ENCODE measurements at places on chromosomes 11 and 22.

DNA sequence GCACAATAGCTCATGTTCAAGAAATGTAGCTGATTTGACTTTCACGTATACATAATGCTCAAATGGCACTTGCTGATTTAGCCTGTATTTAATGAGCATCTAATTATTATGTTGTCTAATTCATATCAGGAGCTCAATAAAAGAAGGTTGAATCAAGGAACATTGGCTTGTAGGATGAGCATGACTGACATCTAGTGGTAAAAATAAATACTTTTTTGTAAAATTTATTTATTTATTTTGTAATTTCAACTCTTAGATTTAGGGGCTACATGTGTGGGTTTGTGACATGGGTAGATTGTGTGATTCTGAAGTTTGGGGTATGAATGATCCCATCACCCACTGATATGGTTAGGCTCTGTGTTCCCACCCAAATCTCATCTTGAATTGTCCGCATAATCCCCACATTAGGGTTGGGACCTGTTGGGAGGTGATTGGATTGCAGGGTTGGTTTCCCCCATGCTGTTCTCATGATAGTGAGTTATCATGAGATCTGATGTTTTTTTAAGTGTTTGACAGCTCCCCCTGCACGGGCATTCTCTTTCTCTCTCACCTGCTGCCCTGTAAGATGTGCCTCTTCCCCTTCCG is 1.7 kb upstream of the OR52E5 start:
- DNase-seq, result no peak

- no peak for DNase-seq
These were observed 895 bp upstream of the DAGLA start for GRCh38 chr11:61679296-61679695.

DNA sequence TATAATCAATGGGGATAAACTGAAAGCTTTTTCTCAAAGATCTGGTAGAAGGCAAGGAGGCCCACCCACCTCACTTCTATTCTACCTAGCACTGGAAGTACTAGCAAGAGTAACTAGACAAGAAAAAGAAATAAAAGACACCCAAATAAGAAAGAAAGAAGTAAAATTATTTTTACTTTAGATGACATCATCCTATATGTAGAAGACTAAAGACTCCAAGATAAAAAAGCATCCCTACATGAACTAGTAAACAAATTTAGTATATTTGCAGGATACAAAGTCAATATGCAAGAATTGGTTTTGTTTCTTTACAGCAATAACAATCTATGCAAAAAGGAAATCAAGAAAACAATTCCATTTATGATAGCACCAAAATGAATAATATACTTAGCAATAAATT is 201.5 kb upstream of the KIRREL3 start:
- DNase-seq, result no peak

DNA sequence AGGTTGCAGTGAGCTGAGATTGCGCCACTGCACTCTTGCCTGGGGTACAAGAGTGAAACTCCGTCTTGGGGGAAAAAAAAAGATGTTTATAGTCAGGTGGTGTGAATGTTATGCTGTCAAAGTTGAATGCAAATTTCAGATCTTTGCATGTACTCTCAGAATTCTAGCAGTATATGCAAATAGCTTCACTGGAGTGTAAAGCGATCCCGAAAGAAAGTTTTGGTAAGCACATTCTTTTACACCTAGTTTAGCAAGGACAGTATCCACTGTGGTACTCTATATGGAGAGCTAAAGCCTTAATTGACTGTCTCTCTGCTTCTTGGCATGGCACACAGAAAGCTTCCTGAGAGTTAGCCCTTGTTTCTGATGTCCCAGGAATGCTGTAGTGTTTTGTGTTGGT is 4.0 kb downstream of the JAM3 start:
- DNase-seq, result no peak

GRCh38 chr22:46547883-46548244 is 10.4 kb upstream of the CELSR1 start:
- DNase-seq, result no peak

- DNase-seq, result peak; percentile 51
These were observed at the start of gene INPPL1 for GRCh38 chr11:72224564-72225410. INPPL1 (plus strand) TSS chr11:72224767; CDS start chr11:72224985, 218 bp downstream.

DNA sequence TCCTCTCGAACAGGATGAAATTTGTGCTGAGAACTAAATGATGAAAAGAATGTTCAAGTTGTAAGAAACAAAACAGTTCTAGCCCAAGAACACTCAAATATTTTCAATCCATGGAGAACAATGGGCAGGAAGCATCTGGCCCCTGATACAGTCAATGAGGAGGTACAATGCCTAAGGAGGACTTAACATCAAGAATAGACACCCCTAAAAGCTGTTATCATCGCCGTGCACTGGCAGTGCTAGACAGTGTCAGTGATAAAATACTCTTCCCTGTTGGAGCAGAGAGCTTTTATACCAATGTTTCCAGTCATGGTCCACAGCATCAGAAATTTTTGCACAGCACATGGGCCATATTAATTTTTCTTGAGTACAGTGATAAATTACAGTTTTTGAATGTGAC is 20.2 kb upstream of the VSTM5 start:
- DNase-seq, result no peak

DNA sequence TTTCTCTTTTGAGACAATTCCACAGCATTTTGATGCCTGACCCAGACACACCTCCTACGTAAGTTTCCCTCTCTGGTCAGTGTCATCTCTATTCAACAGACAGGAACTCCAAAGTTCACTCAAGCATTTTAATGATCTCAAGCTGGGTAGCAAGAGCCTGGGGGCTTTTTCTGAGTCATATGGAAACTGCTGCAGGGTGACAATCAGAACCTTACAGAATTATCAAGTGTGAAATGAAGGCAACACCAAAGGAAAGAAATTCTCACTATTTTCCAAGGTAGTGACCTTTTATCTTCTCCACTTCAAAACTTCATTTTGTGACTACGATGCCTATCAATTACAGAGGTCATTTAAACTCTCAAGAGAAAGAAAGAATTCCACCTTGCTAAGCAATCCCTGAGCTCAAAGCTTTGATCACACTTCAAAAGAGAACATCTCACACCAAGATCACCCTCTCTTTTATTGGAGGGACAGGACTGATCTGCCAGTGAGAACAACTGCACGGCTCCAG is 229.0 kb upstream of the ZC3H12C start:
- DNase-seq, result no peak

GRCh38 chr11:93820847-93821246 is 29.6 kb downstream of the VSTM5 start:
- DNase-seq, result no peak

GRCh38 chr11:10352921-10353550 is 48.2 kb downstream of the ADM start:
- no peak for DNase-seq

DNA sequence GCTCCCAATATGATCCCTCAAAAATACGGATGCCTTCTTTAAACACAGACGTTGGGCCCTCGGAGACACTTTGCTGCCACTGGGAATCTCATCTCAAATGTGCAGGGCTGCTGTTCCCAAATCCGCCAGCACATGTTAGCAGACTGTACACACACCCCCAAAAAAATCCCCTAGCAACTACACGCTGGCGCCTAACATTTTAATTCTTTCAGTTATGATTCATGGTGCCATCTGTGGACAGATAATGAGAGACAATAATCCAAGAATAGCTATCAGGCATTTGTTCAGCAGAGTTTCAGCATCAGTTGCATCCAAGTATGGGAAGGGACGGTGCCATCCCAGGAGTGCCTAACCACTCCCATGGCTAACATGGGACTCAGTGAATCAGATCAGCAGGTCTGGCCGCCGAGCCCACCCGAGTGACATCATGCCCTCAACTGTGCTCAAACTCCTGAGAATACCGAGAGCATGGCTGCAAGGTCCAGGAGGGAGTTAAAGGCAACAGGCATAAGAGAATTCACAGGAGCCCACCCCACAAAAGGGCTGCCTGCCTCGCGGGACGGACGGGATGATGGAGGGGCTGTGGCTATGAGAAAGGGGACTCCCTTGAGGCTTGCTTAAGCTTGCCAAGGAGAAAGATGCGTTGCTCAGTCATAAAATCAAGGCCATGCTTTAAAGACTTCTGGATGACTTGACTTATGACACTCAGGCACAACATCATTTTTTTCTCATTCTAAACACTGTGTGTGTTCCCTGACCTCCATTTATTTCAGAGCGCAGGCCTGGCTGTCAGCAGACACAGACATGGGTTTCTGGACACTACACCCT is 337.0 kb downstream of the SHANK2 start:
- no peak for DNase-seq

GRCh38 chr11:61962213-61963015 is 5.0 kb downstream of the FTH1 start:
- no peak for DNase-seq

DNA sequence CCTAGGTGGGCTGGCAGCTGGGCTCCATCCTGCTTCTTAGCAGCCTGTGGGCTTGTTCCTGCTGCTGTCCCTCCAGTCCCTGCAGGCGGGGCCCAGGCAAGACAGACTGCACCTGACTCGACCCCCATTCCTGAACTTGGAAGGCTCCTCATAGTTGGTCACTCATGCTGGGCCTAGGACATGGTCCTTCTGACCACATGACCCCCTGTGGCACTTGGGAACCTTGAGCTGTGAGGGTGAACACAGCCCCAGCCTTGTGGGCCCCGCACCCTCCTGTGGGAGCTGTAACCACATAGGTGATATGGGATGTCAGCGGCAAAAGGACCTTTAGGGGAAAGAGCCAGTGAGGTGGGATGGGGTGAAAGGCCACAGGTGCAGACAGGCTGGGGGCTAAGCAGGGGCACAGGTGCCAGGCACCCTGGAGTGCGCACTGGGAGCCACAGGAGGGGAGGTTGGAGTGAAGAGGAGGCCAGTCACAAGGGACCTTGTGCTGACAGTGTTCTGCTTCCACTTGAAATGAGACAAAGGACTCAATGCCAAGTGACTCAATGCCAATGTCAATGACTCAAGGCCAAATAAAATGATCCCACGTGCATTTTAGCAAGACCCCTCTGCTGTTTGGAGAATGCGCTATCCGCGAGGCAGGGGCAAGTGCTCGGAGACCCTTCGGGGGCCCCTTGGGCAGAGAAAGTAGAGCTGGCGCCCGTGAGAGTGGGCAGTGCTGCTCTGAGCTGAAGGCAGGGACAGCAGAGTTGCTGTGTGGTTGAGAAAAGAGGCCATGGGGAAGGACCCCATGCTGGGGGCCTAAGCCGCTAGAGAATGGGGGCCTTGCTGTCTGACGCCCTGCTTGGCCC is 90.7 kb downstream of the MORC2 start:
- DNase-seq, result no peak

- DNase-seq, result no peak
These were observed 60.7 kb upstream of the FADD start for GRCh38 chr11:70142221-70142875.

- no peak for DNase-seq
These were observed at the start of gene NXPE2 for GRCh38 chr11:114678125-114679036. NXPE2 (plus strand) TSS chr11:114678527; CDS start chr11:114678576, 49 bp downstream.

GRCh38 chr11:132140056-132140455 is 769.6 kb downstream of the NTM start:
- DNase-seq, result no peak

DNA sequence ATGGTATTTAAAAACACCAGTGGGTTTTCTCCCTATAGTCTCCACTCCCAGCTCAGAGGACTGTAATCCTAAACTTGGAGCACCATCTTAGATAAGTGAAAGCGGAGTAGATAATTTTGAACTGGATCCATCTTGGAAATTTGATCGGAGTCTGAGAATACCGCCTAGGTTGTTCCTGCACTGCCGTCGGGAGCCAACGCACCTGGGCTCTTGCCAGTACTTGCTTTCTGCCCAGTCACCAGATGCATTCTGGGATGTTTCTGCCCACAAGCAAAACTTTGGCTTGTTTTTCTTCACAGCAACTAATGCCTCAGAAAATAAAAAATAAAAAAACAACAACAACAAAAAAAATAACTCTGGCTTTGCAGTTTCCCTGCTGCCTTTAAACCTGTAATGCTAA is 113.0 kb upstream of the MTMR2 start:
- no peak for DNase-seq

- DNase-seq, result no peak
These were observed 199.1 kb downstream of the SWAP70 start for GRCh38 chr11:9862981-9863380.

- no peak for DNase-seq
These were observed 47.6 kb upstream of the EED start for GRCh38 chr11:86196913-86197312.

DNA sequence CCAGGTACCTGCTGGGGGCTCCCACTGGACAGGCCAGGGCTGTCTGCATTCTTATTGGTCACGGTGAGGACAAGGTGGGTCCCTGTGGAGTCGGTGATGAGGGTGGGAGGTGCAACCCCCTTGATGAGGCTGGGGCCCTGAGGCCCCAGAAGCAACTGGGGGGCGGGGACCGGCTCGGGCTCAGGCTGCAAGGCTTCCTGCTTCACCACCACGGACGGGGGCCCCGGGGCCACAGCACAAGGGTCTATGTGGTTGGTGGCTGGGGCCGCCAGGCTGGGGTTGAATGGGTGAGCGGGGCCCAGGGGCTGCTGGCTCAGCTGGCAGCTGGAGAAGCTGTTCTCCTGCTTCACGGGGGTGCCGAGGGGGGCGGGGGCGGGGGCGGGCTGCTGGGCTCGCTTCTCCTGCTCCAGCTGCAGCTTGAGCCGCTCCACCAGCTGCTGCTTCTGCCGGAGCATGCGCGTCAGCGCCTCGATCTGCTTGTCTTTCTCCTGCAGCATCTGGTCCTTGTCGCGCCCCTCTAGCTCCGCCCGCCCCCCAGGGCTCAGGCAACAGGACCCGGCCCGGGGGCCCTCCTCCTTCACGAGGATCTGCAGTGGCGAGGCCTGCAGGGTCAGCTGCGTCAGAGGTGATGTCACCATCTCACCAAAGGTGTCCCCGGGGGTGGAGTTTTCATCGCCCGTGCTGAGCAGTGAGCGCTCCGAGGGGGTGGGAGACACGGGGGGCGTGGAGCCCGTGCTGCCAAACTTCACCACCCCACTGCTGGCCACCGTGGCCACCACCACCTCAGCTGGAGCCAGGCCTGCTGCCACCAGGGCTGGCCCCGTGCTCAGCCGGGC is 48.2 kb downstream of the SGSM3 start:
- no peak for DNase-seq

DNA sequence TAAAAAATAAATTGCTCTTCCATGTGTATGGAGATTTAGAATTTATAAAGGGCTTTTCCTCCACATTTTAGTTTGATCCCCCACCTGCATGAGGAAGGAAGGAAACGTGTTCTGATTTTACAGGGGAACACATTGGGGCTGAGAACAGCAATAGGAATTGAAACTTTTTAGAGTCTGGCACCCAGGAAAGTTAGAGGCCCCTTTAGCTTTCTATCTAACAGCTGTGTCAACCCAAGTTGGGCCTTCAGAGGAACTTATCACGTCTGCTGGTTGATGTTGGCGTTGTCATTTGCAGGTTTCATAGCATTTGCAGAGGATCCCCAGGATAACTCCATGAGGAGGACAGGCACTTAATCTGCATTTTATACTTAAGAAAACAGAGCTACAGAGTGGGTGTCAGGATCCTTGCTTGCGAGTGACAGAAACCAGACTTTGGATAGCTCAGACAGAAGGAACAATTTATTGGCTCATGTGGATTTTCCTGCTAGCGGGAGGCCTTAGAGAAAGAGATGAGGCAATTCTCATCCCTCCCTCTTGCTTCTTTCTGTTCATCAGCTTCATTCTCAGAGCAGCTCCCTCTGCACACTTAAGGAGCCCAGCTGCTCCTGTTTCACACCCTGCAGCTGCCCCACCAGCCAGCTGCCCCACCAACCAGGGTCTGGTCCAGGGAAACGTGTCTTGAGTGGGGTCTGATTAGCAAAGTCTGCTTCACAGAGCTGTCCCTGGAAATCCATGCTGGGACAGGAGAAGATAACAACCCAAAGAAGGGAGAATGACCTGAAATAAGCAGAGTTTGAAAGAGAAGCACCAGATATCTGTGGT is 92.5 kb upstream of the OR4B1 start:
- DNase-seq, result no peak

GRCh38 chr22:23234409-23235161 is 54.3 kb downstream of the BCR start:
- no peak for DNase-seq

GRCh38 chr22:24432059-24432853 is 4.9 kb downstream of the ADORA2A start:
- DNase-seq, result peak; percentile 33
